ENCODE measurements at places on chromosomes 1 and 21.
A peak's percentile ranks its signal among the peaks of the same experiment; 100 is the strongest.

DNA sequence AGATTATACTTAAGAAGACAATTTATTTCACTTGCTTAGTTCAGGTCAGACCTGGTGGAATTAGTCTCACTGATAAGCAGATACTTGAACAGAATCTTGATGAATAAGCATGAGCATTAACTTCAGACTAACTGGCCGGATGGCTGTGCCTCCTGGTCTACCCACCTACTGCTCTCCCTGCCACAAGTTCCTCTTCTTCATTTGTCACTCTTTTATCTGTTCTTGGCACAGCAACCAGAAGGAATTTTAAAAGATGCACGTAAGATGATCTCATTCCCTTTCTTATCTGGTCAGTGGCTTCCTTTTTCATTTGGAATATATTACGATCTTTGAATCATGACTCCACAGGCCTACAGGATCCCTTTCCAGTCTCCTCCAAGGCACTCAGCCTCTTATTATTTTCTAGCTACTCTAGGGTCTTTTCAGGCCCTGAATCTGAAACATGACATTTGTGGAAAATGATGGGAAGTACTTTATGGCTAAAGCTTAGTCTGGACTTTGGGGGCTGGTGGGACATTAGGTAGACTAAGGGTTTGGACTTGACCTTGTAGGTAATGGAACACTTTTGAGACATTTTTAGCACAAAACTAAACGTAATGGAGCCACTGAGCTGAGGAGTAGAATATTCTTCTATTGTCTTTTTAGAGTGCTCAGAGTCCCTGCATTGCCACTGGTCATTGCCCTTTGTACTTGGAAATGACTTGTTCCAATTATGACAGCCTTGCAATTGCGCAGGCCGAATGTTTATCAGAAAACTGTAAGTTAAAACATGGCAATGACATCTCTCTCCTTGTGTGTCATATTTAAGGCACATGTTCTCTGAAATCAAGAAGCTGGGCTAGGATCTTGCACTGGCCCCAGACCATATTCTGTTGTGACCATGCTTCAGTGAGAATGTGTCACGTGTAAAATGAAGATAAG, 16.0 kb downstream of the ST6GALNAC3 start:
- DNase-seq = no peak

DNA sequence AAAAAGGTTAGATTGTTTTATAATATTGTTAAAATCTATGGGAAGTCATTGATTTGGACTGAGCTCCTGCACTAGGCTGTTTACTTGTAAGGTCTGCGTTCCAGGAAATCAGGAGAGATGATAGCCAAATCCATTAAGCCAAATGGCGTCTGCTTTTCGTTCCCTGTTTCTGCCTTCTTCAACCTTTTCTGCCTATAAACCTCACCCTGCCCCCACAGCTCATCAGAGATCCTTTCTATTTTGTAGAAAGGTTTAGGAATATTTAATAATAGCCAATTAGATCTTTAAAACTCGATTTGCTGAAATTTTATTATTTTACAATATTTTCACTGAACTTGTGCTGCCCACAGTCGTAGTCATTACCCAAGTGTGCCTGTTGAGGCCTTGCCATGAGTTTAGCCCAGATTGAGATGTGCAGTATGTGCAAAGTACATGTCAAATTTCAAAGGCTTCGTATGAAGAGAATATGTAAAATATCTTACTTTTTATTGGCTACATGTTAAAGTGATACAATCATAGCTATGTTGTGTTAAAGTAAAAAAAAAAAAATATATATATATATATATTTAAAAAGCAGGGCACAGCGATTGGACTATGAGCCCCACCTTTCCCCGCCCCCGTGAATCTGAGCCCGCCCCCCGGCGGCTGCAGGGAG, 444 bp upstream of the IARS2 start:
- DNase-seq = peak; percentile 5

DNA sequence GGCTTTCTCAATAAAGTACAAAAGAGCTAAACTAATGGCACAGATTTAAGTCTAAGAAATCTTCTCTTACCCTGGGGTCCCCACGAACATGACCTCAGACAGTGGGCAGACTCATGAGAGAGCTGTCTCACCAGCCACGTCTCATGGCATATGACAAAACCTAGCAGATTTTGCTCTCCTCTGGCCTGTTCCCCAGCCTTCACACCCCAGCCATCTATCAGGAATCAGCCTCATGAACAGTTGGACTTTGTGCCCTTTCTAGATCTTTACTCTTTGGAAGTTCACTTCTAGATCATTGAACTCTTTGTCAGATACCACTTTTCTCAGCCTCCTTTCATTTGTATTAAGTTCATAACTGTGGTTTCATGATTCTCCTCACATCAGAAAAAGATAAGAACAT, 14.2 kb upstream of the HSD3B1 start:
- DNase-seq = no peak

- DNase-seq = no peak
Observed at GRCh38 chr1:177385760-177386698, 215.3 kb downstream of the BRINP2 start.

- no peak for DNase-seq
Observed at GRCh38 chr1:180392020-180392419, 110.4 kb downstream of the ACBD6 start.

All from activated T-cell treated with anti-CD3 and anti-CD28 coated beads, Interleukin-2, amount 50 U/mL, for 72 hours (primary cell).